ENCODE measurements at places on chromosomes 16 and 17. TPM values are rescaled to one million over a fixed set of nuclear protein-coding genes. Genes with fewer than 3 reads are reported as not detected.

Gene GPR142
- polyA plus RNA-seq, result 0.27 TPM

Gene PMFBP1
- polyA plus RNA-seq, result 3.6 TPM

Gene ZFPM1
- polyA plus RNA-seq, result 0.98 TPM

GRCh38 chr17:5897275-5897911 lies 172.8 kb upstream of the WSCD1 start:
- DNase-seq, result no peak

Gene TUBB3
- 8.4 TPM for polyA plus RNA-seq

DNA sequence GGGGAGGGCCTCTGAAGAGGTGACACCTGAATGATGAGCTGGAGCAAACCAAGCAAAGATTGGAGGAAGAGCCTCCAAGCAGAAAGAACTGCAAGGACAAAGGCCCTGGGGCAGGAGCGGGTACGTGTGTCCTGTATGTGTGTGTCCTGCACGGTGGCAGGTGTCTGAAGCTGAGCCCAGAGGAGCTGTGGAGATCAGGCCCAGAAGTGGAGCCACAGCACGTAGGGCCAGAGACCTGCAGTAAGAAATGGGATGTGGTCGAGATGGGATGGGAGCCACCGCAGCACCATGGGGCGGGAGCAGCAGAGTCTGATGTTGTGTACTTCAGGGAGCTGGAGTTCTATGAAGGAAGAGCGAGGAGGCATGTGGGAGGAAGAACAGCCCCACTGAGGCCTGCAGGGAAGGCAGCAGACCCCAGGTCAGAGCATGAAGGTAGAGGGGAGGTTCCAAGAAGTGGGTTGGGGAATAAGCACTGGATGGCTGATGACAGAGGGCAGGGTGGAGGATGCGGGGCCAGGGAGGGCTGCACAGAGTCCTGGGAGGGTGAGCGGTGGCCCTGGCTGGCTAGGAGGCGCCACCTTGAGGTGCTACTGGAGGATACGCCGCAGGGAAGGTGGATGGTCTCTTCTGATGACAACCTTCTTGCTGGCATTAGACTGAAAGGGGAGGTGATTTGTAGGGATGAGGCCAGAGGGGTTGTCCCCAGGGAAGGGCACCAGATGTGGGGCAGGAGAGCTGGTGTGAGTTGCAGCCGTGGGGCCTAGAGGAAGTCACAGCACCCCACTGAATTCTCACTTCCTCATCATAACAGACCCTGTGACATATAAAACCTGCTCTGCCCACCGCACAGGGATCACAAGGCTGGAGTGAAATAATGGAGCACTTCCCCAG lies 10.6 kb upstream of the CETP start:
- peak; percentile 33 for DNase-seq

DNA sequence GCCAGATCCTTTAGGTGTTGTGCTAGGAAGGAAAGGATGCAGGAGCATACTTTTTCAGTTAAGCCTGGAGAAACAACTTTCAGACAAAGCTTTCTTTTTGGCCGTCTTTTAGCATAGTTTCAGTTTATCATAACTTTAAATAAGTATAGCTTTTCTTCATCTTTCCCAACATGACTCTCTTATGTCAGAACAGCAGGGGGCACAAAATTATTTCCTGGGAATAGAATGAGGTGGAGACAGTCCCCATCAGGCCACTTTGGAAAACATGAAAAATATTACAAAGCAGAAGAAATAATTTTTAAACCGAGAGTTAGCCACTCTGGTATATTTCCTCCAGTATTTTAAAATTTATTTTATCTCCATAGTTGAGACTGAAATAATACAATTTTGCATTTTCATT lies 387.6 kb downstream of the HAPSTR1 start:
- DNase-seq, result no peak

DNA sequence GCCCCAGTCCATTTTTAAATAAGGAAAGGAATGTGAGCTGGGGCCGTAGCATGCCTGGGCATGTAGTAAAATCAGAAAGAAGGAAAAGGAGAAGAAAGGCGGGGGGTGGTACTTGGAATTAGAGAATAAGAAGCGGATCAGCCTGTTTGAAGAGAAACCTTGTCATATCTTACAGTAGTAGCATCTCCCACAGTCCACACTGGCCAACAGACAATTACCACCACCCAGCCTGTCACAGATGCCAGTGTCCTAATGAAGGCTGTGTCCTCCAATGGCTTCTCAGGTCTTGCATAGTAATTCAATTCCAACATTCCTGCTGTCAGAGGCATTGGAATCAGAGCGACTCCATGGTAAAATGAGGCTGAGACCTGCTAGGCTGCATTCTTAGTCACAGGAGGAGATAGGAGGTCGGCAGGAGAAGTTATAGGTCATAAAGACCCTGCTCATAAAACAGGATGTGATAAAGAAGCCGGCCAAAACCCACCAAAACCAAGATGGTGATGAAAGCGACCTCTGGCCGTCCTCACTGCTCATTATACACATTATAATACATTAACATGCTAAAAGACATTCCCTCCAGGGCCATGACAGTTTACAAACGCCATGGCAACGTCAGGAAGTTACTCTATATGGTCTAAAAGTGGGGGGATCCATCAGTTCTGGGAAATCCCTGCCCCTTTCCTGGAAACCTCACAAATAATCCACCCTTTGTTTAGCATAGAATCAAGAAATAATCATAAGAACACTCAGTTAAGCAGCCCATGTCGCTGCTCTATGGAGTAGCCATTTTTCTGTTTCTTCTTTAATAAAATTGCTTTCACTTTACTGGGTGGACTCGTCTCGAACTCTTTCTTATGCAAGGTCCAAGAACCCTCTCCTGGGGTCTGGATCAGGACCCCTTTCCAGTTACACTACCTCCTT lies 9.6 kb upstream of the AKAP10 start:
- DNase-seq, result no peak

- DNase-seq, result no peak
Measured at GRCh38 chr17:61221181-61221580, 178.5 kb upstream of the TBX2 start.

Gene BLMH
- polyA plus RNA-seq, result 44.6 TPM

- DNase-seq, result peak; percentile 61
Measured at GRCh38 chr17:79706931-79707850, 23.6 kb upstream of the ENPP7 start.

GRCh38 chr17:39763051-39763820 lies 25.5 kb downstream of the GRB7 start:
- no peak for DNase-seq

DNA sequence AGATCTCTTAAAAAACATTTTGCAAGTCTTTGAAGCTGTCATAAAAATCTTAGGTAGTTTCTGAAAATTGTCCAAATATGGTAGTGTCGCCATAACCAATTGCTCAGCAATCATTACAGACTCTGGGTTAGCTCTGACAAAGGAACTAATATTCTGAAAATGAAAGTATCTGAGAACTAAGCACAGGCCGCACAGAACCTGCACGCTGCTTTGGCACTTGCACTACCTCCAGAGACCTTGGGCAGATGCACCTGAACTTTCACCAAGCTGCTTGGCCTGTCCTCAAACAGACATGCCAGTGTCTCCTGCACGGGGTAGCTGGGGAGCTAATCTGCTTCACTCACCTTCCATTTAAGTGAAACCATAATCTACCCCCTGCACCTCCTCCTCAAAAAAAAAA lies 317.0 kb downstream of the MAF start:
- DNase-seq, result no peak

DNA sequence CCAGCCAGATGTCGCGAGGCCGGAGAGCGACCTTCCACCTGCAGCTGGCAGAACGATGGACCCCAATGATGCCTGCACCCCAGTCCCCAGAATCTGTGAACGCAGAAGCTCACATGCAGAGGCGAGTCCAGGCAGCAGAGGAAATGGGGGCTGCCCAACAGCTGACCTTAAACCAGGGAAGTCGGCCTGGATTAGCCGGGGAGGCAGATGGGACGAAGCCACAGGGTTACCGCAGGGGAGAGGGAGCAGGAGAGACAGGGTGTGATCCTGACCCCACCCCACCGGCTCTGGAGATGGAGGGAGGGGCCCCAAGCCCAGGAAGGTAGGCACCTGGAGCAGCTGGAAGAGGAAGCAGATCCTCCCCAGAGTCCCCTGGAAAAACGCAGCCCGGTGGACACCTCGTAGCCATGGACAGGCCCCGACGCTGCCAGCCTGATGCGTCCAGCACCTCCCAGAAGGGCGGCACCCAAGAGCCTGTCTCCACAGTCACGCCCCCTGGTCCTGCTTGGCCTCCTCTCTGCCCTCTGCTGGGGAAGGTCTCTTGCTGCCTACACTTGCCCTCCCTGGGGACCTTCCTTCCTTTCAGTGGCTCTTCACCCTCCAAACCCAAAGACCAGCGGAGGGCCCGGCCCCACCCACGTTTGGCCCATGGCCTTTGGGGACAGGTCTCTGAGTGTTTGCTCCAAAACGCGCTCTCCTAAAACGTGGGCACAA lies 37.3 kb downstream of the PIEZO1 start:
- DNase-seq, result no peak

Gene HOXB8
- not detected for polyA plus RNA-seq

Gene MMP28
- polyA plus RNA-seq, result not detected

Gene PROCA1
- polyA plus RNA-seq, result not detected

DNA sequence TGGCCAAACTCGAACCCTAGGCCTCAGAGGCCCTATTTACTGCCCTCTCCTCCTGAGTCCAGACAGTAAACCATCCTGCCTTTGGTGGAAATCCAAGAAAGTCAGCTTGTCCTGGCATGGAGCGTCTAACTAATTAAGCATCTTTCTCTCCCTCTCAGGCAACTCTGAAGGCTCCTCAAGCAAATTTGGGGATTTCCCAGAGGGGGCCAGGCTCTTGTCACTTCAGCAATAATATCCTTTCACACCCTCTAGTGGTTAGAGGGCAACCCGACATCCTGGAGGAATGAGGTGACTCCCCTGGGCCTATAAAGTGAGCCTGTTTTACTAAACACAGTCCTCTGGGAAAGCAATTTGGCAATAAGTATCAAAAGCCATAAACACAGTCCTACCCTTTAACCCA lies 60.4 kb downstream of the NOG start:
- no peak for DNase-seq

GRCh38 chr16:70777973-70778406 lies 23.0 kb downstream of the VAC14 start:
- DNase-seq, result no peak

DNA sequence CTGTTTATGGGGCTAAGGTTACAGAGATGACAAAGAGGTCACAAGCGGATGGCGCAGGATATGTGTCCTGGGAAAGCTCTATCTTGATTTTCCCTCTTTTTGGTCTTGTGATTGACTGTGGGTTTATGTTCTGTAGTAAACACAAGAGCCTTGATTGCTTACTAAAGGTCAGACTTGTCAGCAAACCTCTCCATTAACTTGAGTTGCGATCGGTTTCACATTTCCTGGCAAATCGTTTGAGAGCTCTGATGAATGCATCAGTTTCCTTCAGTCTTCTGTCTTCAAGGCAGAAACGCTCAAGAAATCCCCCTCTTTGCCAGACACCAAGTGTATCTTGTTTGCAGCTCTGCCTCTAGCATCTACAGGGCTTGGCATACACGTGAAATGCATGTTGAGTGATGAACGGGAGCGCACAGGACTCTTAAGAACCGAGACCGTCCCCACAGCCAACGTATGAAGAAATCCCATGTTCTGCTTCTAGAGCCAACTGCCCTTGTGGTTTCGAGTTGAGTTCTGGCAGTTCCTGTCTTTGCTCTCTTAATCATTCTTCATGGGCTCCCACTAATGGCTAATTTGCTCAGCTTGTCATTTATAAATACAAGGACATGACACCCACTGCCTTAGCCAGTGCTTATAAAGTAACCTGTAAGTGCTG lies 143.3 kb downstream of the PITPNC1 start:
- no peak for DNase-seq

GRCh38 chr17:44235583-44235936 lies 16.1 kb upstream of the UBTF start:
- no peak for DNase-seq

DNA sequence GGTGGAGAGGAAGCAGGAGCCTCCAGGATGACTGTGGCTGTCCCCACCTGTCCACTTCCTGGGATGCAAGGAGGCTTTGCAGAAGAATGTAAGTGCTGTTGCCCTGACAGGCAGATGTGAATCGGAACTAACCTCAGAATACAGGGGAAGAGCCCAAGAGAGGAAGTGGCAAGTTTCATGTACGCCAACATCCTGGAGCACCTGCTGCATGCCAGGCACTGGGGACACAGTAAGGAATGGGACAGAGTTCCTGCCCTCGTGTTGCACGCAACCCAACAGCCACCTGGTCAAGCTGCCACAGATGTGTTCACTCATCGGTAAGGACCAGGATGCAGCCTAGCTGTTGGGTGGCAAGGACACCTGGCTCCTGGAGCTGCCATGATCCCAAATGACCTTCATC lies 98.6 kb upstream of the RPL38 start:
- DNase-seq, result no peak

DNA sequence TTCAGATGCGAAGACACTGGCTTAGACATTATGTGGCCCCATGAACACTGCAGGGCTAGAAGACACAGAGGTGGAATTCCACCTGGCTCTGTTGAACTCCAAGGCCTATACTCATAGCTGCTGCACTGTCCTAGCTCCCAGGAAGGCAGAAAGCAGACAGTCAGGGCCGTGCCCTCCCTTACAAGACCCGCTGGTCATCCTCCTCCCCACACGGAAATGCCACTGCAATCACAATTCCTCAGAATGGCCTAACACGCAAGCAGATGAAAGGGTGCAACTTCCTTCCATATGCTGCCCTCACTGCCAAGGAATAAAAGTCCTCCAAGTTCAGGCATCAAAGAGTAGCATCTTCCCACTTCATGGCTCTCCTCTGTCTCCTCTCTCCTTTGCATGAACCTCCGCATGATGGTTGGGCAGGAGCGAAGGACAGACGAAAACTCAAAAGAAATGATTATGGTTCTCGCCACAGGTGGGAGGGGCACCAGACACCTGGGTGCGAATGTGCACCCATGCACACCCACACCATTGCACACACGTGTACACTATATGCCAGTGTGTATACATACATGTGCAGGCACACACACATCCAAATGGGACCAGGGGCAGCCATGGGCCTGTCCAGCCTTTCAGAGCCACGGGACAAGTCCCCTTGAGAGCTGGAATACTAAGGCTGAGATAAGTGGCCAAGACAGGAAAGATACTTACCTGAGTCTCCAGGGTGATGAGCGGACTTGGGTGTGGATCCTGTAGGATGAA lies 113.3 kb downstream of the XYLT1 start:
- no peak for DNase-seq

GRCh38 chr16:58507195-58507962 lies 7.4 kb downstream of the NDRG4 start:
- DNase-seq, result no peak

Gene LITAFD
- polyA plus RNA-seq, result not detected

GRCh38 chr17:65618516-65618915 lies 57.1 kb upstream of the AXIN2 start:
- DNase-seq, result no peak

DNA sequence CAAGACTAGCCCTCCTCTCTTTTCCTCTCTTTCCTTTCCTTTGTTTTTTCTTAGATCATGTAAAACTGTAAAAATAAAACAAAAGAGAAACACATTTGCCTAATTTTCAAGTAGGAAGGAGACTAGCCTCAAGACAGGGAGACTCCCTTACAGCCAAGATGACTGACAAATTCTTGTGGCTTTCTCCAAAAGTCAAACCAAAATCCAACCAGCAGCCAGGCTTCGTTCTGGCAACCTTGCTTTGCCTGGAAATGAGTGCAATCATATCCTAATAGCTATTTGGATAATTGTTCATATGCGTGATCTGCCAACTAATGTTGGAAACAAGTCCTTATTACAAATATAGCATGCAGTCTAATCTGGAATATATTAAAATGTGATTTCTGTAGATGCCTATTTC lies 868.9 kb upstream of the SOX9 start:
- peak; percentile 23 for DNase-seq

GRCh38 chr16:4038448-4038847 lies 77.8 kb downstream of the ADCY9 start:
- DNase-seq, result no peak

- no peak for DNase-seq
Measured at GRCh38 chr17:13636951-13637350, 35.2 kb upstream of the HS3ST3A1 start.

Gene NARF
- 62.4 TPM for polyA plus RNA-seq

Gene SLFN11
- polyA plus RNA-seq, result 18.4 TPM

Gene CTRB2
- polyA plus RNA-seq, result 0.48 TPM

Gene HSPB9
- polyA plus RNA-seq, result 0.28 TPM

Data from muscle of arm (tissue), 14 donors.